Spinal cord (tissue), 10 donors: ENCODE measurements at places on chromosomes 2 and 18.

DNA sequence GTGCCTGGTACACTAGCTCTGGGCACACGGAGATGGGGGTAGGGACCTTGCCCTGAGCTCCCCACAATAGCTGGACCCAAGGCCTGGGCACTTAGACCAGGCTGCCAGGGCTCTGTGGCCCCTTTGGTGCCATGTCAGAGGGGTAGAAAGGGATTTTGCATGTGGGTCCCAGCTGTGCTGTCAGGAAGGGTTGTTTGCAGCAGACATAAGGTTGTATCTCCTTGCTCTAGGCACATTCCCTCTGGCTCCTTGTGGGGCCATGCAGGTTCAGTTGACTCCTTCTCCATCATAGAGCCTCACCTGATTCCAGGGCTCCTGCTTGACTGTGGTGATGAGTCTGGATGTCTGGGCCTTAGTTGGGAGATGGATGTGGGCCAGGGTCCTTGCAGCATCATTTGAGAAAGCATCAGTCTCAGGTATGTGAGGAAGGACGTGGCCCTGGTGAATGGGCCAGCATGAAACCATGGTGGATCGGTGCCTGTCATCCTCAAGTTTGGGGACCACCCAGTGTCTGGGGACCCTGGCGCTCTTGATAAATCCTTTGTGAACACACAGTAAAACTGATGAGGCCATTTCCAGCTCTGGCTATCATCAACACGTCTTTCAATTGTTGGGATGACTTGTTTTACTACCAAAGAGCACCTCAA is 461.9 kb upstream of the HS6ST1 start:
- H3K4me3 ChIP-seq, result no peak overlapping the region
- H3K27me3 ChIP-seq, result no peaks in the 10 kb centered on the region
- DNase-seq, result no peak
- H3K36me3 ChIP-seq, result no peaks in the 10 kb centered on the region
- H3K27ac ChIP-seq, result no peak overlapping the region
- H3K4me1 ChIP-seq, result peaks cover 28% of the 10 kb centered on the region

DNA sequence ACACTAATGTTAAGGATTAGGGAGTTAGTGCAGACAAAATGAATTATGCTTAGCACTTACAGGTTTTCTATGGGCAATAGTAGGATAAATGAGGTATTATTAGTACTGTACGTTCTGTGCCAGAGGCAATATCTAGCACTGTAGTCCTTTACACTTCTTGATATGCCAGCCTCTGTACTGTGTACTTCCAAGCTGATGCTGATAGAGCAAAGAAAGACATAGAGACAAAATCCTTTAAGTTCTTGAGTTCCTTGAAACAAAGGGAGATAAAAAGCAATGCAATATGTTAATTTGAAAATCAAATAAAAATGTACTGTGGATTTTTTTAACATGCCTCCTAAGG is 1234.0 kb upstream of the NXPH2 start:
- H3K36me3 ChIP-seq, result no peaks in the 10 kb centered on the region
- no peaks in the 10 kb centered on the region for H3K4me1 ChIP-seq
- DNase-seq, result no peak
- no peak overlapping the region for H3K27ac ChIP-seq

DNA sequence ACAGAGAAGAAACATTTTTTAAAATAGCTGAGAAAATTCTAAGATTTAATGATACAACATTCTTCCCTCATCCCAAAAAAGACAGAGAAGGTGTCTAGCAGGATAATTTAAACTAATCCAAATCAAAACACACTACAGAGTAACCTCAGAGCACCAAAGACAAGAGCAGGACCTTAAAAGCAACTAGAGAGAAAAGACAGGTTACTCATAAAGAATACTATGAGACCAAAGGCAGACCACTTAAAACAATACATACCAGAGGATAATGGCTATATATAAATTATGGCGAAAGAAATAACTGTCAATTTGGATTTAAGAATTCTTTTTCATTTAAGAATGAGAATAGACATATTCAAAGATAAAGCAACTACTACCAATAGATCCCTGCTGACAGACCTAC is 40.0 kb downstream of the HDLBP start:
- no peak for DNase-seq
- no peaks in the 10 kb centered on the region for H3K36me3 ChIP-seq
- no peak overlapping the region for H3K27ac ChIP-seq
- no peaks in the 10 kb centered on the region for H3K27me3 ChIP-seq

DNA sequence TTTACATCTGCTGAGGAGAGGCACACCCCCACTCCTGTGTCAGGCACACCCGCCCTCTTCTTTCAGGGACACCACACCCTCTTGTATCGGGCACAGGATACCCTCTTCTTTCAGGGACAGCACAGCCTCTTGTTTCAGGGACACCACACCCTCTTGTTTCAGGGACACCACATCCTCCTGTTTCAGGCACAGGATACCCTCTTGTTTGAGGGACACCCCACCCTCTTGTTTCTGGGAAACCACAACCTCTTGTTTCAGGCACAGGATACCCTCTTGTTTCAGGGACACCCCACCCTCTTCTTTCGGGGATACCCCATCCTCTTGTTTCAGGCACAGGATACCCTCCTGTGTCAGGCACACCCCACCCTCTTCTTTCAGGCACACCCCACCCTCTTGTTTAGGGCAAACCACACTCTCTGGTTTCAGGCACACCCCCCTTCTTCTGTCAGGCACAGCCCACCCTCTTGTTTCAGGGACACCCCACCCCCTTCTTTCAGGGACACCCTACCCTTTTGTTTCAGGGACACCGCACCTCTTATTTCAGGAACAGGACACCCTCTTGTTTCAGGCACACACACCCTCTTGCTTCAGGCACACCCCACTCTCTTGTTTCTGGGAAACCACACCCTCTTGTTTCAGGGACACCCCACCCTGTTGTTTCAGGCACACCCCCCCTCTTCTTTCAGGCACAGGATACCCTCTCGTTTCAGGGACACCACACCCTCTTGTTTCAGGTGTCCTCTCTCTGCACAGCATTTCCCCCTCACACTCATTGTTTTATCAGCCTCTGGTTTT is 96.2 kb downstream of the TPO start:
- H3K4me1 ChIP-seq, result no peaks in the 10 kb centered on the region
- no peak overlapping the region for H3K4me3 ChIP-seq
- H3K27me3 ChIP-seq, result no peaks in the 10 kb centered on the region
- H3K36me3 ChIP-seq, result no peaks in the 10 kb centered on the region
- H3K27ac ChIP-seq, result no peak overlapping the region
- peak; percentile 16 for DNase-seq

- H3K4me3 ChIP-seq, result no peak overlapping the region
- H3K27me3 ChIP-seq, result no peaks in the 10 kb centered on the region
- no peaks in the 10 kb centered on the region for H3K4me1 ChIP-seq
- no peaks in the 10 kb centered on the region for H3K36me3 ChIP-seq
- H3K27ac ChIP-seq, result no peak overlapping the region
These were observed 1304.3 kb upstream of the DDX18 start for GRCh38 chr2:116510117-116510671.

GRCh38 chr2:176891857-176892256 is 320.7 kb upstream of the HNRNPA3 start:
- H3K27me3 ChIP-seq, result no peaks in the 10 kb centered on the region
- H3K4me3 ChIP-seq, result no peak overlapping the region
- no peaks in the 10 kb centered on the region for H3K36me3 ChIP-seq
- no peak for DNase-seq
- H3K4me1 ChIP-seq, result no peaks in the 10 kb centered on the region

DNA sequence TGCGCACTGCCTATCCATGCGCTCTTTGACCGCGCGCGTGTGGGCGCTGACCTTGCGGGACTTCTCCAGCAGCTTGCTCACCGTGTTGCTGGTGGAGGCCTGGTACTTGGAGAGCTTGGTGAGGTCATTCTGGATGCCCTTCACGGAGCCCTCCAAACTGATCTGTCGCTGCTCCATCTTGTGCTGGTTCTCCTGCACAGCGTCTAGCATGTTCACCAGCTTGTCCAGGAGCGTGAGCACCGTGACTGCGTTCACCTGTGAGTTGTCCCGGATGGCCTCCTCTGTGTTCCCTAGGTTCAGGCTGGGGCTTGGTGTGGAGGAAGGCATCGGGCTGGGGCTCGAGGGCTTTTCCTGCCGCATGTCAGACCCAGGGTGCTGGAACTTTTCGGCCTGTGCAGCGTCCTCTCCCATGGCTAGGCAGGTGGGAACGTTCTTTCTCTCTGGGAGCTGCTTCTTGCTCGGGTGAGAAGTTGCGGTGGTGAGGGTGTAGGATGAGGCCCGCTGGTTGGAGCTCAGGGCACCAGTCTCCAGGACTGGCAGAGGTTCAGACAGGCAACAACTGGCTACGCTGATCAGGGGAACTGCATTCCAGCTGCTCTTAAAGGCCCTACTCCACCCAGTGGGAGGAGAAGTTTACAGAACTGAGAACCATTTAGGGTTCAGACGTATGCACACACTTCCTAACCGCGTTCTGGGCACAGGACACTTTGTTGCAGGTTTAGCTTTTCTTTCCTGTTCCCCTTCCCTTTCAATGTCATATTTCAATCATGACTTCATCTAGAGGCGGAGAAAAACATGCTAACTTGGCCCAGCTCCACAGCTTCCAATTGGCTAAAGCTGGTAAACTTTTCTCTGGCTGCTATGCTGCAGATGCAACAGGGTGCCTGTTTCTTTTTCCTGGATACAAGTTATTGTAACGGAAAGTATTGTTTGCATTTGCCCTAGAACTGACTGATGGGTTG is at the start of gene CAVIN2:
Gene CAVIN2 (minus strand): TSS at position 574 of the 962 bp plus-strand sequence. CDS start 163 bp downstream, at position 411.
- peak within 1 kb of the TSS; percentile 84 for H3K27ac ChIP-seq
- peak within 1 kb of the TSS; percentile 49 for H3K4me3 ChIP-seq
- DNase-seq, result no peak
- no peaks in the 10 kb centered on the region for H3K27me3 ChIP-seq
- no peaks in the 10 kb centered on the region for H3K36me3 ChIP-seq
- peaks cover 15% of the 10 kb centered on the region for H3K4me1 ChIP-seq

GRCh38 chr18:4077204-4077603 is 377.9 kb downstream of the DLGAP1 start:
- H3K27ac ChIP-seq, result no peak overlapping the region
- H3K4me3 ChIP-seq, result no peak overlapping the region
- DNase-seq, result no peak
- no peaks in the 10 kb centered on the region for H3K27me3 ChIP-seq
- no peaks in the 10 kb centered on the region for H3K4me1 ChIP-seq

DNA sequence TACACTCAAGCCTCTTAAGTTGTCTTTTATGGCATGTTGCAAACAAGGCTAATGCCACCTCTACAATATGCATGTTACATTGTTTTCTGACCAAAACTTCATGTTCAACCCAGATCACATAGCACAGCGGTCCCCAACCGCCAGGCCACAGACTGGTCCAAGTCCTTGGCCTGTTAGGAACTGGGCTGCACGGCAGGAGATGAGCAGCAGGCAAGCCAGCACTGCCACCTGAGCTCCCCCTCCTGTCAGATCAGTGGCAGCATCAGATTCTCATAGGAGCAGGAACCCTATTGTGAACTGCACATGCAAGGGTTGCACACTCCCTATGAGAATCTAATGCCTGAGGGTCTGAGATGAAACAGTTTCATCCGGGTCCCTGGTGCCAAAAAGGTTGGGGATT is 324.8 kb upstream of the CHAC2 start:
- H3K4me3 ChIP-seq, result no peak overlapping the region
- H3K36me3 ChIP-seq, result no peaks in the 10 kb centered on the region
- H3K27ac ChIP-seq, result no peak overlapping the region

- no peak for DNase-seq
- no peaks in the 10 kb centered on the region for H3K4me1 ChIP-seq
- no peak overlapping the region for H3K4me3 ChIP-seq
- no peak overlapping the region for H3K27ac ChIP-seq
- H3K36me3 ChIP-seq, result no peaks in the 10 kb centered on the region
These were observed 1262.9 kb downstream of the SUCLG1 start for GRCh38 chr2:83196225-83196624.

- H3K27me3 ChIP-seq, result no peaks in the 10 kb centered on the region
- DNase-seq, result no peak
- no peak overlapping the region for H3K27ac ChIP-seq
- no peaks in the 10 kb centered on the region for H3K36me3 ChIP-seq
- H3K4me1 ChIP-seq, result no peaks in the 10 kb centered on the region
- no peak overlapping the region for H3K4me3 ChIP-seq
These were observed 51.1 kb downstream of the TEX51 start for GRCh38 chr2:126949775-126950174.

- H3K4me3 ChIP-seq, result peak overlapping the region; percentile 35
- H3K36me3 ChIP-seq, result no peaks in the 10 kb centered on the region
- peaks cover 16% of the 10 kb centered on the region for H3K27me3 ChIP-seq
- DNase-seq, result no peak
These were observed 719.5 kb downstream of the DPP10 start for GRCh38 chr2:115161771-115162493.

DNA sequence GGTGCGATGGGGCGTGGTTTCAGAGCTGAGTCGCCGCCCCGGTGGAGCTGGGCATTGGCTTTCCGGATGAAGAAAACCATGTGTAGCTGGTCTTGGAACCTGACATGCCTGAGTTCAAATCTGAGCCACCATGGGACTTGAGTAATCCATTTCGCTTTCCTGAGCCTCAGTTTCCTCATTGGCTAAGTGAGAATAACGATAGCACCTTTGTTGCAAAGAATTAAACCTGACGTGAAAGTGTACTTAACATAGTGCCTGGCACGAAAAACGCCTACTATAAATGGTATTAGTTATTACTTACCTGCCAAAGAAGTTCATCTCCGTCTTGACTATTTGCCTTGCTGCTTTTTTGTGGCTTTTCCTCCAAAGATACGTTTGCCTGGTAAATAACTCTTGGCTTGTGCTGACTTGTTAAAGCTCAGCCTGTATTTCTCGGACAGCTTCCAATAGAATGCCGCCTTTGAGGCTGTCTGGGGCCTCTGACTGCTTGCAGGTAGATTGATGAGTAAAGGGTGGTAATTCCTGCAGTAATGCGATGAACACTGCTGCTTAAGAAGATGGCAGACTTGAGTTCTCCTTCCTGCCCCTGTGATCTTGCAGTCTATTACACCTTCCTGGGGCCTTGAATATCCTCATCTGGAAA is 1.3 kb downstream of the CDCA7 start:
- DNase-seq, result no peak
- H3K36me3 ChIP-seq, result no peaks in the 10 kb centered on the region
- H3K4me3 ChIP-seq, result peak overlapping the region; percentile 62
- peaks cover 21% of the 10 kb centered on the region for H3K27me3 ChIP-seq
- H3K27ac ChIP-seq, result no peak overlapping the region

DNA sequence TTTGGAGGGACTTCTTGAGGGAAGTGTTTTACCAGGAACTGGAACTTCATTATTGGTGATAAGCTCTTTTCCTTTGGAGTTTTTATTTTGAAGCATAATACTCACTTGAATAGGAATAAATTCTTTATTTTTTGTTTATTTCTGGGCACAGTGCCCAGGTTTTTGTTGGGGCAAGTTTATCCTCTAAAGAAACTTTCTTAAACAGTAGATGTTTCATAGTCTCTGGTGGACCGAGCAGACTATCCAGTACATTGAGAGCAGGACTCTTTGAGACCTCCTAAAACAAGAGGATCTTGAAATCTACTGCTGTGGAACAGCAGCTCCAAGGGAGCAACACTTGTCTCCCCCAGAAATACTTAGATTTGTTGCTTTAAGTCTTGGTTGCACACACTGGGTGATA is 109.4 kb downstream of the PARD3B start:
- no peaks in the 10 kb centered on the region for H3K4me1 ChIP-seq
- no peaks in the 10 kb centered on the region for H3K36me3 ChIP-seq
- no peak overlapping the region for H3K27ac ChIP-seq
- H3K27me3 ChIP-seq, result no peaks in the 10 kb centered on the region
- no peak for DNase-seq
